Neuronal stem cell (in vitro differentiated cells): ENCODE measurements at places on chromosomes 4 and X.

DNA sequence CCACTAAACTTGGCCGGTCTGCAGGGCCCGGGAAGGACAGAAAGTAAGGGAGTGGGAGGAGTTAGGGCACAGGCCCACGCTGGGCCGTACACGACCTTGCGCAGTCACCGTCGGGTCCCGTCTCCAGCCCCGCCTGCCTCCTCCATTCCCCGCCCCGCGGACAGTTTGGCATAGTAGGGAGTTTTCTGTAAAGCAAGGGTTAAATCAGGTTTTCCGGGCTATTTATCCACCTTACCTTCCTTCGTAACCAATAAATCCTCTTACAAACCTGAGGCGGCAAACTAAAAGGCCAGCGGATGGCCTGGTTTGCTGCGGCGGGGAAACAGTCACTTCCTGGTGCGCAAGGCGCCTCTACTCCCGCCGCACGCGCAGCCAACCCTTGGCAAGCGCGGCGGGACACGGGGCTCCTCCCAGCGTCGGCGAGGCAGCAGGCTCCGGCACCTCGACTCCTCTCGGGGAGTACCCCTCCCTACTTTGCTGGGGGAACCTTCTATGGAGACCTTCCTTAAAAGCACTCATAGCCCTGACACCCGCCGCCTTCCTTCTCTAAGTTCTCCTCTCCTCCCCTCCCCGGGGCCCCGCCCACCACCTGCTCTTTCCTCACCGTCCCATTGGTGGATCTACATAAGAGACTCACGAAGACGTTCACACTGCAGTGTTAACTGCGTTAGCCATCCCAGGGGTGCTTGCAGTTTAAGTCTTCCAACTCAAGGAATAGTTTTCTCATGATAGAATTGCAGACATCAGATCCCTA lies at the start of gene TRMT2B:
TSS of gene TRMT2B (minus strand) at position 563 of the 754 bp plus-strand sequence. CDS start 9,822 bp downstream, outside the sequence.
- peak; percentile 40 for DNase-seq

- DNase-seq: no peak
These were observed 671.3 kb upstream of the GALNT7 start for GRCh38 chr4:172497321-172497720.

- DNase-seq: no peak
These were observed 106.8 kb upstream of the FAM47A start for GRCh38 chrX:34238896-34239295.

GRCh38 chrX:103919270-103919637 lies 43.2 kb upstream of the TMSB15B start:
- DNase-seq: no peak

DNA sequence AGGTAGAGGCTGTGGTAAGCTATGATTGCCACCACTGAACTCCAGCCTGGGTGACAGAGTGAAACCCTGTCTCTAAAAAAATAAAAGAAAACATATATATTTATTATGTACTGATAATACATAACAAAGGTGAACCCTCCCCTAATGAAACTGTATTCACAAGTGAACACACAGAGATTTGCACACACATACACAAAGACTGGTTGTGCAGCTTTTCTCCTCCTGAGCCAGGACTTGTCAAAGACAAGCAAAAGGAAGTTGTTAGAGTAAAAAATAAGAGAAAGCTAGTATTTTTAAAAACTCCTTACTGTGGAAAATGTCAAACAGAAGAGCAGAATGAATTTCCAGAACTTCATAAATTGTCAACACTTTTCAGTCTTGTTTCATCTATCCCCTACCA lies 1.5 kb upstream of the GRSF1 start:
- DNase-seq: no peak

DNA sequence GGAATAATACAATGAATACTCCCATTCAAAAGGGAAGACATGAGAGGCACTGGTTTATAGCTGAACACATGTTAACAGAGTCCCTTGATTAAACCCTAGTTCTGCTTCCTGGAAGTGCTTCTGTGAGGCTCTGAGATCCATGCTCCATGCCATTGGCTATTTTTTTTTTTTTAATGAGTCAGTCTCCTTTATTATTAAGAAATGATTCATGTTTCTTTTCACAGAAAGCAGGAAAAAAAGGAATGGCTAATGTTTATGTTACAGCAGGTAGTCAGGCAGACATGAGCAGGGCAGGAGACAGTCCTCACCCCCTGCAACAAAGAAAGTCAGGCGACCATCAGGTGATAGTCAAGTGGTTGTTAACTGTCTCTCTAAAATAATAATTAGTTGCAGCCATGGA lies 598.7 kb downstream of the EPHA5 start:
- no peak for DNase-seq

DNA sequence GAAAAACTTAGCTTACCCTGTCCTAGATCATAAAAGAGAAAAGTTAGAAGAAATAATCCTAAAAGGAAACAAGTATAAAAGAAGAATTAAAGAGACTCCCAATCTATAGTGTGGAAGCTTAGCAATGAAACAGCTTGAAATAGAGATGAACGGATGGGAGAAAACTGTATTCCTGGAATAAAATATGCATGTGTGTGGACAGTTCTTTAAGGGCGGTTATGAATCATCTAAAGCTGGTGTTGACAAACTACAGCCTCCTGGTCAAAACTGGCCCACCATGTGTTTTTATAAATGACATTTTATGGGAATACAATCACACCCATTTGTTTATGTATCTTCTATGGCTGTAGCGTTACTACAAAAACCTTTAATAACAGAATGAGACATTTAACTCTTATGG lies 69.4 kb downstream of the OR13H1 start:
- no peak for DNase-seq

- DNase-seq: no peak
These were observed 891 bp downstream of the TLR2 start for GRCh38 chr4:153684971-153685371.

DNA sequence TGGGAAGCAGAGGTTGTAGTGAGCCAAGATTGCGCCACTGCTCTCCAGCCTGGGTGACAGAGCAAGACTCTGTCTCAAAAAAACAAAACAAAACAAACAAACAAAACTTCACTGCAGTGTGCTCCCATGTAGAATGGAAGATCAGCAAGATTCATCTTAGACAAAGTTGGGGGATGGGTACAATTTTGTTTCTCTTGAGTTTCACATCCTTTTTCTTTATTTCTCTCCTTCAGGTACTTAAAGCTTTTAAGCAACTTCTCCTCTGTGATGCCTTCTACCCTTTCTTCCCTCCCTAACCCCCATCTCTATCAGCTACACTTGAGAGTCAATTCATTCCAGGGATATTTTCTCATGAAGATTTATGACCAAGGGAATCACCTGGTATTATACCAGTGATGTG lies 15.5 kb upstream of the RBBP7 start:
- no peak for DNase-seq

GRCh38 chrX:53678667-53679066 lies 7.9 kb downstream of the HUWE1 start:
- no peak for DNase-seq

DNA sequence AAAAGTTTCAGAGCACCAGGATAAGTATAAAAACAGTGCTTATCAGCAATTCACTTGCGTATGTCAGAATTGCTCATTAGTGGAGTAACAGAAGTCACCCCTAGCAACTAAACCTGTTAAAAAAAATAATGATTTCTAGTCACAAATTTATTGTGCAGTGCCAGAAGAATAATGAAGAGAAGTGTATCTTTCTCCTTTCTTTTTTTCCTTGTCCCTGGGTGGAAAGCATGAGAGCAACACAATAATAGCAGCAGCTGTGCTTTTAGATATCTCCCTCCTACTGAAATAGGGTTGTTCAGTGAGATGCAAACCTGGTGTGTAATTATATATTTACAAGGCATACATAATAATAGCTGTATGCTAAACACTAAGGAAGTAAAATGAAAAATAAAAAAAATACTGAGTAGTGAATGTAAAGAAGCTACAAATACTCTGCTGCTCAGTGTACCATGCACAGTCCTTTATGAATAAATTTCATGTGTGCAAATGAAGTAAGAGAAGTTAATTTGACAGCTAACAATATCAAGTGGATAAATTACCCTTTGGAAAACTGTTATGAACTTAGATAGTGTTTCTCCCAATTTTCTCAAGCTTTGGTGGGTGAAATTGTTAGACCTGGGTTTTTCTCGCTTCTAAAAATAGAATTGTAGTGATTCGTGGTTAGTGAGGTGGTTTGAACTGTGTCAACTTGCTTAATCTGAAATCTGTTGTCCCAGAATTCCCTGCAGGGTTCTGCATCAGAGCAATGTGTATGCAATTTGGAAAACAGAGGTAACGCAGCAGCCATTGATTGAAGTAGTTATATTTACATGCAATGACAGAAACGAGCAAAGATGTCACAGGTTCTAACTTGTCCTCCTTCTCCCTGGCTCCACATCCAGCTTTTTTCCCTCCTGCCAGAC lies 125.7 kb upstream of the NDST3 start:
- DNase-seq: no peak

DNA sequence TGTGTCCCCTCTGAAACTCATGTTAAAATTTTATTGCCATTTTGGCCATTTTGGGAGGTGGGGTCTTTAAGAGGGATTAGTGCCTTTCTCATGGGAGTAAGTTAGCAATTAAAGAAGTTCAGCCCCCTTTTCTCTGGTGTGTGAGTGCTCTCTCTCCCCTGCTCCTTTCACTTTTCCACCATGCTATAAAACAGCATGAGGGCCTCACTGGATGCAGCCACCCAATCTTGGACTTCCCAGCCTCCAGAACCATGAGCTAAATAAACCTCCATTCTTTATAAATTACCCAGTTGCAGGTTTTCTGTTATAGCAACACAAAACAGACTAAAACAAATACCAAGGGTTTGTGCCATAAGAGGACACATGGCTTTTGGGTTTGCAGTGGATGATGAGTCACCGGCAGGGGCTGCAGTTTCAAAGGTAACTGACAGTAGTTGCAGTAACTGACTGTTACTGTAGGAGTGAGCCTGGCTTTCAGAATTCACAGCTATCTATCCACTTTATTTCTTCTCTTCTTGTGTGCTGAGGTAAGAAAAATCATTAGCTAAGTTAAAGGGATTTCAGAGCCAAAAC lies 121.5 kb downstream of the PPEF1 start:
- no peak for DNase-seq
